ENCODE measurements at places on chromosomes 4 and X. TPM values are rescaled to one million over a fixed set of nuclear protein-coding genes. Genes with fewer than 3 reads are reported as not detected.

- no peak for DNase-seq
- H3K27me3 ChIP-seq: no peaks in the 10 kb centered on the region
- H3K36me3 ChIP-seq: no peaks in the 10 kb centered on the region
- no peaks in the 10 kb centered on the region for H3K4me1 ChIP-seq
- no peak overlapping the region for H3K4me3 ChIP-seq
Observed at GRCh38 chr4:79237851-79238250, 88.0 kb downstream of the NAA11 start.

- no peak for DNase-seq
- H3K27me3 ChIP-seq: no peaks in the 10 kb centered on the region
- H3K4me3 ChIP-seq: no peak overlapping the region
- no peaks in the 10 kb centered on the region for H3K36me3 ChIP-seq
- H3K27ac ChIP-seq: no peak overlapping the region
Observed at GRCh38 chrX:110044346-110045249, 41.7 kb downstream of the TMEM164 start.

DNA sequence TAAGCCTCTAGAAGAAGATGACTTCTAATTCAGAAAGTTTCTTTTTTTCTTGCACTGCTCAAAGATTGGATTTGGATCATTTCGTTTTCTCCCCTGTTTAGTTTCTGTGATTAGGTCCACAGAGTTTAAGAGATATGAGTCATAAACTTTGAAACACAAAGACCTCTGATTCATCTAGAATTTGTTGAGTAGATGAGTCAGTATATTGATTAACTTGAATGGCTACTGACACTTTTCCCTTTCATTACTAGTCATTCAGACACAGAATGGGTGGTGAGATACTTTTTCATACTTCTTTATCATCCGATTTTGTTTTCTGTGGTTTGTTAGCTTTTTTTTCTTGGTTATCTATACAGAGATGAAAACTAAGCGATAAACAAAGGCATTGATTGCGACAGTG lies 34.1 kb upstream of the AFF2 start:
- DNase-seq: no peak
- no peak overlapping the region for H3K27ac ChIP-seq
- H3K36me3 ChIP-seq: no peaks in the 10 kb centered on the region
- H3K27me3 ChIP-seq: no peaks in the 10 kb centered on the region
- no peaks in the 10 kb centered on the region for H3K4me1 ChIP-seq

ANOS1 gene
- 54.9 TPM for total RNA-seq

CXorf49 gene
- total RNA-seq: not detected

GRCh38 chr4:14143892-14144291 lies 516.4 kb upstream of the BOD1L1 start:
- no peak for DNase-seq
- H3K4me3 ChIP-seq: no peak overlapping the region
- H3K27me3 ChIP-seq: no peaks in the 10 kb centered on the region
- no peak overlapping the region for H3K27ac ChIP-seq
- peaks cover 4% of the 10 kb centered on the region for H3K36me3 ChIP-seq
- no peaks in the 10 kb centered on the region for H3K4me1 ChIP-seq

DNA sequence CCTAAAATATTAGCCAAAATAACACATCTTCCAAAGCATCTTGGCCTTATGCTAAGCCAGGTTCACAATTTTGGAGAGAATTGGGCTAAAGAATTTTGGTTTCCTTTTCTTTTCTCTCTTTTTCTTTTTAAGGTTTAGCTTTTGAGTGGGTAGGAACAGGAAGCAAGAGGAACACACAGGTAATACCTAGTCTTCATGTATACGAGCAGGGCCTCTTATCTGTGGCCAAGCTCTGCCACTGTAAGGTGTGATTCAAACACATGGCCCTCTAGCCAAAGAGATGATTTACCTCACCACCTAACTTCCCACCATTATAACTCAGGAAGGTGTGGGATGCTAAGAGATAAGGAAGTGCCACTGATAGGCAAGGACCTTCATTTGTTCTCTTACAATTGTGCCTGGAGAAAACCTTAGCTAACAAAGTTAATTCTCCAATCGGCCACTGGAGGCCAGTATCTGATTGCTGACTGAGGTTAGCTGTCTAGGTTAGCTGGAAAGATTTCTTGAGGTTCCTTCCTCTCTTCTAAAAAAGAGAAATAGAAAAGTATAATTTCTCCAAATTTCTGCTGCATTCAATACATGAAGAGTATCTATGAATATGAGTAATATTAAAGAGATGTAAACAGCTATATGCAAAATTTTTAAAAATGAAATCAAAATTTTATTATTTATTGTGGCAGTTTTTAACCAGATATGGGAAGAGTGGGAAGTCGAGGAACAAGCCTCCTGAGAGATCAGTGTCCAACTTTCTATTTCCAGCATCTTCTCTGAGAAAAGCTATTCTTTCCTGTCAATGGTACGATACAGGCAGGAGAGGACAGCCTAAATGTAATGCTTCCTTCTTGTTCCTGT lies 30.1 kb upstream of the BBS7 start:
- no peak overlapping the region for H3K4me3 ChIP-seq
- H3K27me3 ChIP-seq: no peaks in the 10 kb centered on the region
- no peak overlapping the region for H3K27ac ChIP-seq
- H3K36me3 ChIP-seq: no peaks in the 10 kb centered on the region
- peak; percentile 46 for DNase-seq

- peaks cover 66% of the 10 kb centered on the region for H3K27me3 ChIP-seq
- H3K27ac ChIP-seq: no peak within 1 kb of the TSS
- H3K4me1 ChIP-seq: peaks cover 2% of the 10 kb centered on the region
- DNase-seq: peak; percentile 63
Observed at GRCh38 chr4:82798168-82799005, at the start of gene SCD5. Gene SCD5 (minus strand): TSS chr4:82798796. CDS start chr4:82798537, 259 bp downstream.

- peaks cover 11% of the 10 kb centered on the region for H3K36me3 ChIP-seq
- H3K27me3 ChIP-seq: no peaks in the 10 kb centered on the region
- H3K4me3 ChIP-seq: no peak overlapping the region
- H3K4me1 ChIP-seq: no peaks in the 10 kb centered on the region
- no peak for DNase-seq
- no peak overlapping the region for H3K27ac ChIP-seq
Observed at GRCh38 chrX:152445926-152446325, 5.2 kb downstream of the GABRA3 start.

F11 gene
- total RNA-seq: 0.50 TPM

STARD8 gene
- total RNA-seq: 0.39 TPM

DNA sequence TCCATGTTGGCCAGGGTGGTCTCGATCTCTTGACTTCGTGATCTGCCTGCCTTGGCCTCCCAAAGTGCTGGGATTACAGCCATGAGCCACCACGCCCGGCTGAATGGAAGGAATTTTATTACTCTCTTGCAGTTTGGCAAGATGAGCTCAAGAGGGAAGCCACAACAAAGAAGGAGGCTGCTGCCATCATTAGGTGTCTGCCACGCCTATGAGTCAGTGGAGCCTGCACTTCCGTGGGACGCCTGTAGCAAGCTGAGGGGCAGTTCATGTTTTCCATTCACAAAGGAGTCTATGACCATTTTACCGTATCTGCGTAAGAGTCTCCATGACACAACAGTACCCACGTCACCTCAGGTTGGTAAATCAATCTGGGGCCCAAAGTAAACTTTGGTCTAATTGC lies 51.2 kb upstream of the CHRNA9 start:
- no peak overlapping the region for H3K27ac ChIP-seq
- DNase-seq: no peak
- H3K27me3 ChIP-seq: no peaks in the 10 kb centered on the region
- H3K36me3 ChIP-seq: no peaks in the 10 kb centered on the region
- no peak overlapping the region for H3K4me3 ChIP-seq
- H3K4me1 ChIP-seq: no peaks in the 10 kb centered on the region

GRCh38 chr4:94690851-94691254 lies 66.9 kb upstream of the BMPR1B start:
- no peaks in the 10 kb centered on the region for H3K27me3 ChIP-seq
- DNase-seq: no peak
- H3K4me3 ChIP-seq: no peak overlapping the region
- no peaks in the 10 kb centered on the region for H3K36me3 ChIP-seq

DNA sequence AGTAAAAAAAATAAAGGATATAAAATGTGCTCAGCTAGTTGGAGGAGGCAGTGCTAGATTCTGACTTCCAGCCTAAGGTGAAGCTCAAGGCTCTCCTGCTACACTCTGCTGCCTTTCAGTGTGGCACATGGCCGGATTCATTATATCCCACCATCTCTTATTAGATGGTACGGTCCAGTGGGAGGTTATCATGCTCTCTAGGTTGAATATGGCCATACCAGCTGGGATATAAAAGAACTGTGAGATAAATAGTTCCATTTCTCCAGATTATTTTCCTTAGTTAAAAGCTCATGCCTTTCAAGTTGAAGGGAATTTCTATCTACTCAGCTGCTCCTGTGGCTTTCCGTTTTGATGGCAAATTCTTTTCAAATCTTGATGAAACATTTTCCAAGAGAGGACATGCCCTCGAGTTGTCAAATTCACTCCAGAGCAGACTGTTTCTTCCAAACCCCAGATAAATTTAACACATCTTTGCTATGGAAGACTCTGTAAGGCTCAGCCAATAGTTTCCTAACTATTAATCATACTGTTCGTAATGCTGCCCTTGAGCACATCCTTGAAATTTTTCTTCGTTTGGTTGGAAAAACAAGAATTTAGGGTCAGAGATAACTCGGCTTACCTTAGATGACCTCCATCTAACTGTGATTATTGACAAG lies 2.2 kb upstream of the MGARP start:
- H3K4me3 ChIP-seq: no peak overlapping the region
- DNase-seq: no peak
- no peaks in the 10 kb centered on the region for H3K4me1 ChIP-seq
- H3K27me3 ChIP-seq: peaks cover 12% of the 10 kb centered on the region

DNA sequence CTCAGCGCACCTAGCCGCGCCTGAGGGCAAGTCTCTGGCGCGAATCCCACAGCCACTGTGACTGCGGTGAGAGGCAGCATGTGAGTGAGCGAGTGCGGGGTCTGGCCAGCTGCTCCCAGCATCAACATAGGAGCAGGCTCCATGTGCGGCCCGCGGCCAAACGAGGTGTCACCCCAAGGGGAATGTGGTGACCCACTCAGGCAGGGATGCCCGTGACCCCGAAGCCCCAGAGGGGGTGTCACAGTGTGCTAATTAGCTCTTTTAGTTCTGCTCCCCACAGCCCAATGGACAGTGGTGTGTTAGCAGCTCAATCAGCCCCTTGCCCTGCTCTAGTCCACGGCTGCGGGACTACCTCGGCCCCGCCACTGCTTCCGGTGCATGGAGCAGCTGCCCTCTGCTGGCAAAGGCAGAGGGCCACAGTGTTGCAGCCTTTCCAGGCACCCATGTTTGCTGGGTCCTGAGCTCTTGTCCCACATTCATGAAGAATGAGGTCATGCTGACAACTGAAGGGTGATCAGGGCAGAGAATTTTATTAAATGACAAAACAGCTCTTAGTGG lies 61.4 kb downstream of the AGA start:
- peaks cover 3% of the 10 kb centered on the region for H3K36me3 ChIP-seq
- DNase-seq: peak; percentile 93
- H3K4me3 ChIP-seq: no peak overlapping the region
- no peak overlapping the region for H3K27ac ChIP-seq

GLUD2 gene
- 0.99 TPM for total RNA-seq

ART3 gene
- total RNA-seq: 0.74 TPM

DNA sequence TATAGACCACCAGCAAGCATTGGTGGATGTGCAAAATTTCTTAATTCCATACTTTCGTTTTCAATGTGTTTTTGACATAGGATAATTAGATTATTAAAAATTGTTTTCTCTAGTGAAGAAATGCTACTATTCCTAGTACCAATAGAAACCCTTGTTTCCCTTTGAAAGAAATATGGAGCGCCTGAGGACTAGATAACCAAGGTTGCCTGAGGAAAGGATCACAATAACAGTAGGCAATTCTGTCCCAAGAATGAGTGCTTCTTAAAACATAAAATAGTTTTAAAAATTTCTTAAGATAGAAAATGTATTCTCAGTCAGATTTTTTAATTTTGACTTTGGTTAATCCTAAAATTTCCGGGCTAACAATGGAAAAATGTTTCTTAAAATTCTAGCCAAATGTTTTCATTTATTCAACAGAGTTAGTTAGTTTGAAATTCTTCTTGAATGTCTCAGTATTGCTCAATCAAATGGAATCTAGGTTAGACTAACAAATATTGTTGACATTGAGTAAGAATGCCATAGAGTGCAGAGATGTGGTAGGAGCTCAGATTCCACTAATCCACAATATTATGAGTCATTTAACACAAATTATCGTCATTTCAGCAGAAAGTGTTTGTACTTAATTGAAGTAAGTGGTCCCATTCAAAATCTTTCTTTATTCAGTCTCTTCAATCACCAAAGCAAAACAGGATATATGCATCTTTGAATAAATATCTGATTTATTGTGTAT lies 666.0 kb downstream of the GRID2 start:
- no peaks in the 10 kb centered on the region for H3K4me1 ChIP-seq
- peaks cover 4% of the 10 kb centered on the region for H3K36me3 ChIP-seq
- no peaks in the 10 kb centered on the region for H3K27me3 ChIP-seq
- H3K27ac ChIP-seq: no peak overlapping the region
- DNase-seq: no peak

DNA sequence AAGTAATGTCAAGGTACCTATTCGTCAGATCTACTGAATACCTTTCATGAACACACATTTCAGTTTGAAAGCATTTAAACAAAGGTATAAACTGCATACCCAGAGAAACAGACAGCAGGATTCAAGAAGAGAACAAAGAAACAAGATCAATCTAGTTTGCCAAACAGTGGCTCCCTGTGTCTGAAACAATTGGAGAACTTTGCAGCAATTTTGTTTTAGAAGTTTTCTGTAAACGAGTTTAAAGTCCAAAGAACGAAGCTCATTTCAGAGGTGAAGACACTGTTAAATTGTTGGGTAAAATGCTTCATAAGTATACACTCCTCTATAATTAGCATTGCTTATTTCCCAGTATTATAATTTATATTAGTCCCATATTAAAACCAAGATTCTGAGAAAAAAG lies 21.4 kb upstream of the NSUN7 start:
- no peak overlapping the region for H3K4me3 ChIP-seq
- H3K4me1 ChIP-seq: no peaks in the 10 kb centered on the region
- DNase-seq: no peak
- no peak overlapping the region for H3K27ac ChIP-seq

DNA sequence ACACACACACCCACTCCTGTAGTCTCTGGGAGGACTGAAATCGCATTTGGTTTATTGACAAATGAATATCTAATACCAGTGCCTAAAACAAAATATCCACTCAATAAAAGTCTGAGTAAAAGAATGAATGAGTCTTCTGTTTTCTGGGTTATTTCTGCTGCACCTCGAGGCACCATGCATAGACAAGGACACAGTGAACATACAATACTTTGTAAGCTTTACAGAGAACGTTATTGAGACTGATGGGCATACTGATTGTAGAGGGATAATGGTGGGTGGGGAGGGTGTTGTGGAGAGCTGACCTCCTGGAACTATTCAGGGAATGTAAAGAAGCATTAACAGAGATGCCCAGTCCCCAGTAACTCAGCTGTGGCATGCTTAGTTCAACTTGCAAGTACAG lies 14.1 kb upstream of the KCNIP4 start:
- DNase-seq: no peak
- H3K27ac ChIP-seq: no peak overlapping the region
- H3K4me3 ChIP-seq: no peak overlapping the region
- no peaks in the 10 kb centered on the region for H3K27me3 ChIP-seq
- H3K36me3 ChIP-seq: no peaks in the 10 kb centered on the region
- H3K4me1 ChIP-seq: no peaks in the 10 kb centered on the region
